ENCODE measurements at places on chromosomes 1 and 21.

DNA sequence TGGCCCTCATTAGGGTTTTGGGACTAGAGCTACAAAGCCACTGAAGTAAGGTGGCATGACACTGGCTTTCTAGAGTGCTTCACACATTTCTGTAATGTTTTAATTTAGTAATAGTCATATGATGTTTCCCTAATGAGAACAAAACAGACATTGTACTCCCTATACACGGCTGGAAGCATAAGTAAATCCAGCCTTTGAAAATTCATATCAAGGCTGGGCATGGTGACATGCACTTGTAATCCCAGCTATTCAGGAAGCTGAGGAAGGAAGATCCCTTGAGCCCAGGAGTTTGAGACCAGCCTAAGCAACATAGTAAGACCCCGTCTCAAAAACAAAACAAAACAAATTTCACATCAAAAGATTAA is 7.4 kb downstream of the USP48 start:
- DNase-seq = no peak

GRCh38 chr1:214135886-214136285 is 145.1 kb upstream of the SMYD2 start:
- no peak for DNase-seq

- DNase-seq = no peak
Observed at GRCh38 chr1:243943671-243944428, 93.8 kb upstream of the AKT3 start.

GRCh38 chr1:156858555-156858956 is 361 bp downstream of the INSRR start:
- DNase-seq = no peak

GRCh38 chr21:35929901-35930300 is 130.4 kb downstream of the SETD4 start:
- DNase-seq = no peak

DNA sequence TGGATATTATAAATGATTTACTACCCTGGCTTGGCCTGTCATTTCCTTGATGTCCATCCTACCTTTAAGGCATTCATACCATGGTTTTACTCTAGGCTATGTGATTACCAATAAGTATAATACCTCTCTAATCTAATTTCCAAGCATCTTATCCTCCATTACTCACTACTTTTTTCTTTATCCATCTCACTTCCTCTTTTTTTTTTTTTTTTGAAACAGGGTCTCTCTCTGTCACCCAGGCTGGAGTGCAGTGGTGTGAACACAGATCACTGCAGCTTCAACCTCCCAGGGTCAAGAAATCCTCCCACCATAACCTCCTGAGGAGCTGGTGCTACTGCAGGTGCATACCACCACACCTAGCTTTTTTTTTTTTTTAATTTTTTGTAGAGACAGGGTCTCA is 39.9 kb downstream of the INKA2 start:
- DNase-seq = no peak

- DNase-seq = no peak
Observed at GRCh38 chr1:16394977-16395376, 27.9 kb downstream of the SZRD1 start.

DNA sequence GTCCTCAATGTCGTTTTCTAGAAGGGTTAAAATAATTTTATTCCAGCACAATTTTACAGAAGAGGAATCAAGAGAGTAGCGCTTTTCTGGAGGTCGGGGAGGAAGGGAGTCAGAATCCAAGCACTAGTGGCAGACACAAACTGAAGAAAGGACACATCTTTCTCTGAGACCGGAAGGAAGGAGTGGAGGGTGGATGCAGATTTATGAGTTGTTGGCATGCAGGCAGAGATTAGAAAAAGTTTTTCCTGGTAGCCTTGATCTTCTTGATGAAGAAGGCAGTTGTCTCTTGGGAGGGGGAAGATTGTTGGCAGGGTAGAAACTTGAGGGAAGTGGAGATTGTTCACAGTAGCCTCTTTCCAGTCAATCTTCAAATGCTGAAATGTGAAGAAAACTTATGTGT is 149.8 kb downstream of the PAPPA2 start:
- no peak for DNase-seq

All from fibroblast of gingiva (primary cell).